ENCODE measurements at places on chromosomes 2 and 18. TPM values are rescaled to one million over a fixed set of nuclear protein-coding genes. Genes with fewer than 3 reads are reported as not detected.

Gene DLX2
- total RNA-seq: 0.13 TPM

Gene GPR155
- total RNA-seq: 0.88 TPM

Gene TMEM178A
- 7.4 TPM for total RNA-seq

DNA sequence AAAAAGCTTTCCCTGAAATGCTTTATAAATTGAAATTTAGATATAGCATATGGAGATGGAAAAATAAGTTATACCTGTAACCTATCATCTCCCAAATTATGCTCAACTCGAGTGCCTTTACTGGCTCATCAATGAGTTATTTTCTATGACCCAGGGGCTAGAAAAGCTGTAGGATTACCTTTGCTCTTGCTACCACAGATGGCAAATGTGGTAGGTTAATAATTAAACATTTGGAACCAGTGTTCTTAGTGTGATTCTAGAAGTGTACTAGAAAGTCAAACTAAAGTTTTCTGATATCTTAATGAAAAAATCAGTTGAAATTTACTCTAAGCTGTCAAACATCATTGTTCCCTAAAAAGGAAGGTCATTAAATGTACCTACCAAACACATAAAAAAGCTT lies 22.5 kb downstream of the ALS2 start:
- DNase-seq: no peak

- DNase-seq: no peak
These were observed 480.5 kb downstream of the TRIB2 start for GRCh38 chr2:13197248-13197647.
